Foreskin keratinocyte (primary cell): ENCODE measurements at places on chromosomes 11 and 22. TPM values are rescaled to one million over a fixed set of nuclear protein-coding genes. Genes with fewer than 3 reads are reported as not detected.
A peak's percentile ranks its signal among the peaks of the same experiment; 100 is the strongest.

Gene OSBP2
- 2.0 and 2.4 TPM in 2 replicates for total RNA-seq

Gene PARVB
- 13.9 and 16.8 TPM in 2 replicates for total RNA-seq

Gene IL17REL
- not detected in 2 replicates for total RNA-seq

DNA sequence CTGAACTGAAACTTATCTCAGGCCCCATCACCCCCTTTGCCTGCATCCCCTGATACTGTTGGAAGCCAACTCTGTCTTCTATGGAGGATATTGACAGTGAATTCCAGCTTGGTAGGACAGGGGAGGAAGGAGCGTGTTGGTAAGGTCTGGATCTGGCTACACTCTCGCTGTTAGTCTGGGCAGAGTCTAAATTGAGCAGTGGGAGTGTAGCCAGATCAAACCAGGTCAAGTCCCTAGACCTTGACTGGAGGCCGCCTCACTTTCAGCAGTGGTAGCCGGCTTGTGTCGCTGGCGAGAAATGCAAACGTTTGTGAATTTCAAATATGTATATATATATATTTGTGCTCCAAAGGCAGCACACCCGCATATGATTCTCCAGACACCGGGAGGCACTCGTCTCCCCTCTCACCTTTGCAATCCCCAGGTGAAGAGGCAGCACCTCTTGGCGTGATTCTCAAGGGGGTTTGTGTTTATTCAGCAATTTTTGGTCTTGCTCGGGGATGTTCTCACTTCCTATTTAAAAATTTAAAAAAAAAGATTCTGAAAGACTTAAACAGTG is 26.7 kb downstream of the DHCR7 start:
- no peak for DNase-seq

DNA sequence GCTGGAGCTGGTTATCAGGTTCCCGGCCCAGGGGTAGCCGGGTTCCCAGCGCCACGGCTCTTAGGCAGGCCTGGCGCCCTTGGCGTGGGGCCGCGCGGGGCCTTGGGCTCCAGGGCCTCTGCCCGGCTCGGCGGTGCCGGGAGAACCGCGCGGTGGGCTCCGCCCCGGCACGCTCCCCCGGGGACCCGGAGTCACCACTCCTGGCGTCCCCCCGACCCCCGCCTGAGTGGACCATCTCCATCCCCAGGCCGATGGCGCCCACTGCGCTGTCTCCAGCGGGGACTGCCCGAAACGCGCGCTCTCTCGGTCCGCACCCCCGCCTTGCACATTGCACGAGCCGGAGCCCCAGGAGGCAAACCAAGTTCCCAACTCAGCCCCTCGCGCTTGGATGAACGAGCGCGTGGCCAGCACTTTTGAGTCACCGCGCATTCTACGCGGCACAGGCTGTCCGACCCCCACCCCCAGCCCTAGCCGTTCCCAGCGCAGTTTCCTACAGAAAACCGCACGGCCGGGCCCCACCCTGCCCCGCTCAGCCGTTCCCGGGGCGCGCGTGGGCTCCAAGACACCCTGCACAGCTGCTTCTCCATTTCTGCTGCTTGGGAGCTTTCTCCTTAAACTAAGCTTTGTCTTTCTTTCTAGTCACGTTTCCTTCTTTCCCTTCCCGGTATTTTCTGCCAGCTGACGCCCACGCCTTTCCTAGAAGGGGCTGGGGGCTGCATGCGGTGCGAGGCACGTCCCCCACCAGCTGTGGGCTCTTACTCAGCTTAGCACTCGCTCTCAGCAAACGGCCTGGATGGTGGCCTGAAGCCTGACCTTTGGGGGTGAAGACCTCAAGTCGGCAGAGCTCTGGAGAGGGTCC is 650 bp upstream of the CHID1 start:
- DNase-seq: peak; percentile 30

- no peak for DNase-seq
Measured at GRCh38 chr11:990101-990500, 46.4 kb downstream of the MUC6 start.

GRCh38 chr11:29051935-29052334 is 943.7 kb downstream of the METTL15 start:
- DNase-seq: peak; percentile 24

DNA sequence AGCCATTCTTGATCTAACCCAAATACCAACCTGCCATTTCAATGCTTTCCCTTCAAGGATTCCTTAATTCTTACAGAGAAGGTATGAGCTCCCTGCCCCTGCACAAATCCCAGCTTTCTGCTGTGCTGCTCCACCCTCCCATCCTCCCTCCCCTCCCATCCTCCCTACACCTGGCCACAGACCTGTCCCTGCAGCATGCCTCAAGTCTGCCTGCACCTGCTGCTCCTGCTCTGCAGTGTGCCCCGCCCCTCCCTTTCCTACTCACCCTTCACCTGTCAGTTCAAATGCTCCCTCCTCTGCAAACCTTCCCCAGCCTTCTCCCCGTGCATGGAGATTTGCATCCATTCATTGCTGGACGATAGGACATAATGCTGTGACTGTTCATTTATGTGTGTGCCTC is 139.9 kb upstream of the NARS2 start:
- peak; percentile 18 for DNase-seq

DNA sequence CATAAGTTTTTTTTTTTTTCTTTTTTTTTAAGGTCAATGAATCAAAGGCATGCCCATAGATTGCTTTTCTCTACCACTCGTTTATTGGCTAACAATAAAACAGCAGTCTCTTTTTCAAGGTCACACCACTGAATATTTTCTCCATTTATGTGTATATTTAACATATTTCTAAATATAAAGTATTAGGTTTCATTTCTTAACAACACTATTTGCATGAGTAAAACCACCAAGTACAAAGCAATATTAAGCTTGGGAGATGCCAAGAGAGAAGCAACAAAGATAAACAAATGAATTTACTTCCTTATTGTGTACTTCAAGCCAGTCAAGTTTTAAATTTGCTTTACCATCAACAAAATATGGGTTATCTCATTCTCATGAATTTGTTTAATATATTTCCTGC is 708.9 kb upstream of the CCDC179 start:
- no peak for DNase-seq

DNA sequence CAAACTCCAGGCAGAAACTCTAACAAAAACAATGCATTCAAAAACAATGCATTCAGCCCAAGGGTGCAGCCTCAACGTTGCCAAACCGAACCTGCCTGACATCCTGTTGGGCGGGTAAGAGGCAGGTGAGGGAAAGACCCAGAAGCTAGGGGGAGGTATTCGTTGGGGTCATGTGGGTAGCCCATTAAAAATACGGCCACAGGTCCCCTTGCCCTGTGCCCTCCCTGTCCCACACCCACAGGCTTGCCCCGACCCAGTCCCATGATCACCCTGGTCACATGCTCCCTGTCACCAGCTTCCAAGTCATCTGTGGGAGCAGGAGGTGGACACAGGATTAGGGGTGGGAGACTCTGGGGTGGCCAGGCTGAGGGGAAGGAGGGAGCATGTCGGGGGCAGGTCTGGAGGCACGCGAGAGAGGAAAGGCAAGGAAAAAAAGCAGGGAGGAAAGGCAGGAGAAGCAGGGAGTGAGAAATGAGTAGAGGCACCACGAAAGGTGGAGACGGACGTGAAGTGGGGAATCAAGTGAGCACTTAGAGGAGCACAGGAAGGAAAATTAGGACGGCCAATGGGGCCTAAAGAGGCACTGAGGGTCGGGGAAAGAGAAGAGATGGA is 683 bp downstream of the PLA2G6 start:
- no peak for DNase-seq

GRCh38 chr22:31556627-31557203 is 60.4 kb downstream of the SFI1 start:
- peak; percentile 19 for DNase-seq

DNA sequence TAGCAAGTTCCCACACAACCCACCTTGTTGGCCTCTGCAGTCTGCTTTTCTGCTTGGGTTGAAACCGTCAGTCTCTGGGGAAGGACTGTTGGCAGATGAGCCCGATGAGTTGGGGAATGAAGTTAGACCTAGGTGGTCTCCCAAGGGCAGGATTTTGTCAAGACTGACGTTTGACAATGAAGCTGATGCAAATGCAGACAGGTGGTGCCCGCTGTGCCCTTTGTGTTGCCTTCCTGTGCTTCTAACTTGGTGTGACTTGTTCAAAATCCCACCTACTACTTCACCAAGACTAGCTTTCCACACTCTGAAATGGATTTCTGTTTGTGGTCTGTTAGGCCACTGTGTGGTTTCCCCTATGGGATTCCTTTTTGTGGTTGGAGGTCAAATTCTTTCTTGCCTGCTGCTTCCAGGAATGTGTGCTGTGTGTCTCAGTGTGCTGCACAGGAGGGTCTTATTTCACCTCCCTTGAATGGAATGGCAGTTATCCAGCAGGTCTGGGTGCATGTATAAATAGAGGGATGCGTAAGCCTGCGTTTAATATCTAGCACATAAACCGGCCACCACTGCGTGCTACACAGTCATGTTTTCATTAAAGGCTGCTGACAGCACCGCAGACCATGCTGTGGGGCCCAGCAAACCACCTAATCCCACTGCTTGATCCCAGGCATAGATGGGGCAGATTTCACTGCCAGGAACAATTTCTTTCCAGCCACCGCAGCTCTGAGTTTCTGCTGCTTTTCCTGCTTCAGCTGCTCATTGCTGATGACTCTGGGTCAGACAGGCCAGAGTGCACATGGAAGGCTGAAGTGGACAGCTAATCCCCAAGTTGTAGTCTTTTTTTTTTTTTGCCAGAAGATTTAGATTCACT is 44.8 kb downstream of the ADAMTS8 start:
- DNase-seq: no peak

GRCh38 chr11:827146-827896 is 398 bp upstream of the CRACR2B start:
- no peak for DNase-seq

DNA sequence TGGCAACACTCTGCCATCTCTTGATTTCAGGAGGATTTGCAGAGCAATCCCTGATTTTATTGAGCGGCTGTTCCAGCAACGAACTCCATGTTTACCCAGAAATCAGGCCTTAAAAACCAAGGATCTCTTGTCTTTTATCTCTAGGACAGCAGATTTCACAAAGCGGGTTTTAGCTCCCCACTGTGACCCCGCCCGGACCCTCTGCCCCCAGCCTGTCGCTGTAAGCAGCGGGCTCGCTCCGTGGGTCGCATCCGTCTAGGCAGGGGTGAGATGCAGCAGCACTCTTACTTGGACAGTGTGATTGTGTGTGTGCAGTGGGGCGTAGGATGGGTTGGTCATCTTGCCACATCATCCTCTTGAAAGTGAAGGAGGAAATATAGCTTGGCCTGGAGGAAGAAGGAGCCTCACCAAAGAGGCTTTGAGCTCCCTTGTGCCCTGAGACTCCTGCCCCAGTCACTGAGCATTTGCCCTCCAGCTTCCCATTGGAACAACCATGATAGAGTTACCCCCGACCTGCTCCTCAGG is 189.2 kb upstream of the TBCEL start:
- no peak for DNase-seq

Gene MYH9
- total RNA-seq: 926 and 995 TPM in 2 replicates

- no peak for DNase-seq
Measured at GRCh38 chr11:116331381-116331780, 441.4 kb downstream of the BUD13 start.

DNA sequence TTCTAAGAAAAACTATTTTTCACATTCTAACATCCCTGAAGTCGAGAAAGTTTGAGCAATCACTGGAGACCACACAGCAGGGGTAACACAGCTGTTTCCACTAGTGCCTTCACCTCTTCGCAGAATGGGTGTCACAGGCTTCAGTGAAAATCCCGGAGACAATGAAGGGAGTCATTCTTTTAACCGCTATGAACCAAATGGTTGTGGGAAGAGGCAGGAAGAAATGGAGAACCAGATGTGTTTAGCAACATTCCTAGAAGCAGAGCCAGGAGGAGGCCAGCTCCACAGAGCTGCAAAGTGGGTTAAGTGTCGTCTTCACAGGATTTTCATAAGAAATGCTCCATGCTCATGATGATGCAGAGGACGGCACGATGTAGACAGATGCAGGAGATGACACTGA is 221.1 kb downstream of the LARGE1 start:
- DNase-seq: no peak

DNA sequence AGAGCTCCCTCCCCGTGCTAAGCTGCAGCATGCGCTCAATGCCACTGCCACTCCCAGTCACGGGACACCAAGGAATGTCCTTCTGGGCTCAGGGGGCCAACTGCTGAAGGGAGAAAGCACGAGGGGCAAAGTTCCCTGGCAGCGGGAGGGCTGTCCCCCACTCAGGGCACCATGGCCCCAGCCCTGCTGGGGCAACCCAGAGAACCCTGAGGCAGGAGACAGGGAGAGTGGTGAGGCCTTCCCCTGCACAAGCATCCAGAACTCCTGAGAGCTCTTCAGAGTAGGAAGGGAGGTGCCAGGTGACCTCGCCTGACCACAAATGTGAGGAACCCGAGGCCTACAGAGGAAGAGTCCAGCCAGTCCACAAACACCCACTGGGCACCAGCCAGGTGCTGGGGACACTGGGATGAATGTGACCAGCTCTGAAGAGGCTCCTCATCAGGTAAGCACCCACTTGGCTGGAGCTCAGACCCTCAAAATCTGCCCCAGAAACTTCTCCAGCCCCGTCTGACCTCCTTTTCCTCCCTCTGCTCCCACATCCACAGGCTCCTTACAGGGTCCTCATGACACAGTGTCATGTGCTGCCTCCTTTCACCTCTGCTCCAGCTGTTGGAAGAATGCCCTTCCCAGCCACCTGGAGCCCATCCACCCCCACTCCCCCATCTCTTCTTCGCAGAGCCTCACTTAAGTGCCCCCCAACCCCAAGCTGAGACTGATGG is 15.6 kb downstream of the GDPD5 start:
- DNase-seq: no peak

DNA sequence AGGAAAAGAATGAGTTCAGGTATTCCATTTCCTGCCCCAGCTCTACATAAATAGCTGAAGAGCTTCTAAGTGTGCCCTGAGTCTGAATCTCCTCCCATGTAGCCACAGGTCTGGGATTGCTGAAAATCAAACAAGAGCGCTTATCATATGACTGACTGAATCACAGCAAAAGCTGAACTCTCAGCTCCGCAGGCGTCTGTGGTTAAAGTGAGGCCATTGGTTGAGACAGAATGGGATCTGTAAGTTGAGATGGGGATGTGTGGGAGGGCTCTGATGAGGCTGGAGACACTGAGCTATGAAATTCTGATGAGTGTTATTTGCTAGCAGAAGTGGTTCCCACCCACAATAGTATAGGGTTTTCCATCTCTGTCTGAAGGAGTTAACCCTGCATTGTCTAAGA is 637.0 kb downstream of the OPCML start:
- no peak for DNase-seq

DNA sequence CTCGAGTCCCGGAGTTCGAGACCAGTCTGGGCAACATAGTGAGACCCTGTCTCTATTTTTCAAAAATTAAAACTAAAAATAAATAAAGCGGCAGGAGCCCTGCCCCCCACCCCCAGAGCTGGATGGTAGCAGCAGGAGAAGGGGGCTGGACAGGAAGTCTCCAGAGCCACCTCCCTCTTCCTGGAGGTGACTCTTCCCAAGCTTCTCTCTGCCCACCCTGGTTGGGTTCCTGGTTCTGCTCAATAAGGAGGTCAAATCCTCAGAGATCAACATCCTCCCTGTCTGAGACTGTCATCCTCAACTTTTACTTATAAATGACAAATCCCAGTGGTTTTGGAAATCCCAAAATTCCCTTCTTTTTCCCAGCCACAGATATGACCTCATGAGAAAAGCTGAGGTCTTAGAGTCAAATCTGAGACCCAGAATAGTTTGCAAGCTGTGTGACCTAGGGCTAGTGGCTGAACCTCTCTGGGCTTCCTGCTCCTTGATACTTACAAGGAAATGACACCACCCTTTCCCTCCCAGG is 987 bp downstream of the C1QTNF6 start:
- DNase-seq: no peak

GRCh38 chr11:66262696-66263095 is 5.7 kb upstream of the RAB1B start:
- DNase-seq: no peak

Gene KIRREL3
- total RNA-seq: 0.03 TPM in 1 of 2 replicates, not detected in the other

- no peak for DNase-seq
Measured at GRCh38 chr22:27632451-27633295, 168.9 kb downstream of the MN1 start.
